Stimulated activated naive CD4-positive, alpha-beta T cell treated with Interleukin-2 at 50 U/mL for 16 hours (primary cell): ENCODE measurements at places on chromosomes 4 and X.

GRCh38 chr4:98345838-98346237 is 84.7 kb downstream of the RAP1GDS1 start:
- DNase-seq: no peak

- no peak for DNase-seq
Measured at GRCh38 chrX:56498756-56499155, 64.7 kb upstream of the UBQLN2 start.

DNA sequence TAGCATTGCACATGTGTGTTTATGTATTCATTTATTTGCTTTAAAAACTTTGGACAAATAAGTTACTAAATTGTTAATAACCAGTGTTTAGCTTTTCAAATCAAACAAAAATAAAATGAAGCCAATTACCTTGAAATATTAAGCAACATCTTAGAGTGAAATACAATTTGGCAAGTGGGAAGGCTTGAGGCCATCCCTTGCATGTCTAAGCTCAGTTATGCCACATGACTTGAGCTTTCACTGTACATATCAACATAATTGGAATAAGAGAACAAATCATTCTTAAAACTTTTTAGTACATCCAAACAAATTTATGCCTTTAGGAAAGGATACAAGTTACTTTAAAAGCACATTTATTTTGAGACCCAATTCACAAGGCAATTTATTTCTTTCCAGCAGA is 640.6 kb downstream of the SPRY1 start:
- DNase-seq: no peak

DNA sequence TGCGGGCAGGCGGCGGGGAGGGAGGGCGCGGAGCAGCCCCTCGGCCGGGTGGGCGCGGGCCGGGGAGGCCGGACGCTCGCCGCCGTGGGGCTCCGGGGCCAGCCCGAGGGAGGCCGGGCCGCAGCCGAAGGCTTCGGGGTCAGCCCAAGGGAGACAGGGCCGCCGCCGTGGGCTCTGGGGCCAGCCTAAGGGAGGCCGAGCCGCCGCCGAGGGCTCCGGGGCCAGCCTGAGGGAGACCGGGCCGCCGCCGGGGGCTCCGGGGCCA is 251 bp downstream of the KIAA0232 start:
- DNase-seq: no peak

DNA sequence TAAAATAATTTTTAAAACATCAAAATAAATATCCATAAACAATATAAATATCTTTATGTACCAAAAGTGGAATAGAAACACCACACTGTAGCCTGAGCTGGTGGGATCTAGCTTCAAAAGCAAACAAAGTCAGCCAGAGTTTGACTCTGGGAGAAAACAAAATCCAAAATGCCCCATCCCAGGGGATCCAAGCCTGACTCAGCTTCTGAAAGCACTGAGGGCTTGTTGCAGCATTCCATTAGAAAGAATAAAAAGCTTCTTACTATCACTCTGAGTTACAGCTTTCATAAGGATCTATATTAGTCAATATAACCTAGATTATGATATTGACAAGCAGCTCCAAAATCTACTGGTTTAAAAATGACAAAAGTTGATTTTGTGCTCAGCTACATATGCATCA is 149.7 kb upstream of the ANKRD50 start:
- DNase-seq: no peak

DNA sequence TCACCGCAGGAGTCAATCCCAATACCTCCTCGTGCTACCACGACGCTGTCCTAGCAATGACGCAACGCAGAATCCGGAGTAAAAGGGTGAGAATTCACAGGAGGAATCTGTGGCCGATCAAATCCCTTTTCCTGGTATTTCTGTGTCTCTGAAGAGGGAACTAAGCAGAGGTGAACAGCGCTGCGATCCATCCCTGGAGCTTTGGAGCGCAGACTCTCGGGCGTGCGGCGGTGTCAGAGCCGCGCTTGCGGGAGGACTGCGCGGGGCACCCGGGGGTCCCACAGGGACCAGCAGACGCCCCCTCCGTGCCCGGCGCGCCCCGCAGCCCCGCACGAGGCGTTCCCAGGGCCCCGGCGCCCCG is 17.2 kb upstream of the ZNF718 start:
- DNase-seq: no peak

DNA sequence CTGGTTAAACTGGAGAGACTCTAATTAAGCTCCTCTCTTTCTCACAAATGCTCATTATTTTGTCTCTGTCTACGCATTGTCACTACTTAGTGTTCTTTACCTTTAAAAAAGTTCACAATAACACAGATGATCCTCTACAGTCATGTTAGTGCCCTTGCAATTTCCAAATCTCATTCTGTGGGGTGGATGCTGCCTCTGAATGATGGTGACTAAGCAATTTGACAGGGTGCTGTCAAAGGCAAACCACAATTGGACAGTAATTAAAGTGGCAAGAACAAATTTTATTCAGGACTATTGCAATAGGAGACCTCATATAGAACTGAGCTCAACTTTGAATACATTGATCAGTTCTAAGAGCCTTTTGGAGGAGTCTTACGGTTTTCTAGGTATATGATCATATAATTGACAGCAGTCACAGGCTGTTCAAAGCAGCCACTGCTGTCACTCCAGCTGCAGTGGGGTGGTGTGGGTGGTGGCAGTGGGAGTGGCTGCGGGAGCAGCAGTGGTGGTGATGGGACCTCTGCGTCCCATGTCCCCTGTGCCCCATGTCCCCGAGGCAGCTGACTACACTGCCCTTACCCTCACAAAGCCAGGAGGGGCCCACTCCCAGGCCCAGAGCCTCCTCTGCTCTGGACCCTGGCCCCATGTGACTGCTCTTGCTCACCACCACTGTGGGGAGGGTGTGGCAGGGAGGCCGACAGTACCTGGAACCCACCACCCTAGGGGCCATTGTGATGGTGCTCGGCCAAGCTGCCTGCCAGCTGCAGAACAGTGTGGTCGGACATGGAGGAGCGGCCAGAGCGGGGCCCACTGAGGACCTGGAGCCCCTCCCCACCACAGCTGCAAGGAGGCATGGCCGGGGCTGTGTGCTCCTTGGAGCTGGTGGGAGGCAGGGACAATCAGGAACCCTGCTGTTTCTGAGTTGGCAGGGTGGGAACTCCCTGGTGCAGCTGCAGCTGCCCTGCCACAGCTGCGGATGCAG is 30.4 kb upstream of the PAGE1 start:
- DNase-seq: no peak

GRCh38 chr4:84563002-84563401 is 19.9 kb upstream of the CDS1 start:
- no peak for DNase-seq

DNA sequence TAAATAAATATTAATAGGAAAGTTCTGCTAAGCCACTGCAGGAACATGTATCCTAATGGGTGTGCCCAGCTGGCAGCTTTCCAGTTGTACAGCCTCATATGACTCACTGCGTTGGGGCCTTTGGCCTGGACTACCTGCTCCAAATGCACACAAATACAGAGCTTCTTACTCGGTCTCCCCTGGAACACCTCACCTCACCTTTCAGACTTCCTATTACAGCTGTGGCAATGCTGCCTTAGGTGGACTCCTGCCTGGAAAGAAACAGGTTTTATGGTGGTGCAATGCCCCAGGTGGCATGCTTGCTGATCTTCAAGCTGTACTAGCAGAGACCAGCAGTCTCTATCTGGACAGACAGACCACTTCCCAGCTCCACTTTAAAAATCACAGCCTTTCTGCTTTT is 85.7 kb upstream of the EXOC1L start:
- DNase-seq: no peak

- DNase-seq: no peak
Measured at GRCh38 chr4:142318280-142318679, 527.8 kb downstream of the INPP4B start.

GRCh38 chr4:102623622-102624021 is 122.5 kb downstream of the NFKB1 start:
- DNase-seq: no peak

DNA sequence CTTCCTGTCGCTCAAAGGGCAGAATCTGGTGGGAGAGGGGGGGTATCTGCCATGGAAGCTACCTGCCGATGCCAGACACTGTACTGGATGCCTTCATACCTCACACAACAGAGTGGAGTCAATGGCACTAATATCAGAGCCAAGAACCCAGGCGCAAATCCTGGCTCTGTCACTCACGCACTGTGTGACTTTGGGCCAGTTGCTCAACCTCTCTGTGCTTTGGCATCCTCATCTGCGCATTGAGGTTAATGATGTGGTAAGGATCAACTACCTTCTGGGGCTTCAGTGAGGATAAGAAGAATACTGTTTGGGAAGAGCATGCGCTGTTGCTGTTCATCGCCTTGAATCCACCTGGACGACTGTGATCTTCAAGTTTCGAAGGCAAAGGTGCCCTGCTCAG is 70.6 kb downstream of the PPP2R2C start:
- no peak for DNase-seq

GRCh38 chr4:76300012-76300411 is 6.5 kb upstream of the STBD1 start:
- DNase-seq: no peak

- no peak for DNase-seq
Measured at GRCh38 chrX:49187028-49187394, 838 bp upstream of the PRICKLE3 start.

DNA sequence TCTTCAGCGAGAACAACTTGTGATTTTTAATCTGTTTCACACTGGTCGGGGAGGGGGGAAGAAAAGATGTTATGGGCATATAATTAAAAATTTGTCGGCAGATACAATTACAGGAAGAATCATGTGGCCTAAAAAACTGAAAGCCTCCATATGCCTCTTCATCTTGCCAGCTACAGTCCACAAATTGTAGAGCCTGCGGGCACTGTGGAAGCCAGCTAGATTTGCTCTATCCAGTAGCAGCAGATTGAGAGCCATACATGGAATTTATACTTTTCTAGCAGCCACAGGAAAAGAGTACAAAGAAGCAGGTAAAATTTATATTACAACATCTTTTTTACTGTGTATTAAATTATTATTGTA is 147.3 kb downstream of the TBL1X start:
- DNase-seq: no peak

GRCh38 chr4:148373093-148373492 is 69.1 kb downstream of the NR3C2 start:
- no peak for DNase-seq

DNA sequence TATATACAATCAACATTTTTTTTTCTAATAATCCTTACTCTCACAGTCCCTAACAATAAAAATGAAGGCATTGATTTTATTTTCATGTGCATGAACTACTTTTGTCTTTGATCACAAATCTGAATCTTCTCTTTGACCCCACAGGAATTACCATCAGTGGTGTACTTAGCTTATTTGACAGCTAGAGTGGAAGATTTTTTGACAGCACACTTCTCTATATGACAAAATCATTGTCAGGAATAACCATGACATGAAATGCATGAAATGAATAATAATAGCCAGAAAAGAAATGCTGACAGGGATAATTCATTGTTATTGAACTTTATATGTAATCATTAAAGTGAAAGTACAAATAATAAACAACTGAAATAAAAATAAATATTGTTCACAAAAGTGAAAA is 604.2 kb downstream of the EPHA5 start:
- DNase-seq: no peak
